WTC11 (cell line): ENCODE measurements at places on chromosomes 2 and 18. TPM values are rescaled to one million over a fixed set of nuclear protein-coding genes. Genes with fewer than 3 reads are reported as not detected.
A peak's percentile ranks its signal among the peaks of the same experiment; 100 is the strongest.

DNA sequence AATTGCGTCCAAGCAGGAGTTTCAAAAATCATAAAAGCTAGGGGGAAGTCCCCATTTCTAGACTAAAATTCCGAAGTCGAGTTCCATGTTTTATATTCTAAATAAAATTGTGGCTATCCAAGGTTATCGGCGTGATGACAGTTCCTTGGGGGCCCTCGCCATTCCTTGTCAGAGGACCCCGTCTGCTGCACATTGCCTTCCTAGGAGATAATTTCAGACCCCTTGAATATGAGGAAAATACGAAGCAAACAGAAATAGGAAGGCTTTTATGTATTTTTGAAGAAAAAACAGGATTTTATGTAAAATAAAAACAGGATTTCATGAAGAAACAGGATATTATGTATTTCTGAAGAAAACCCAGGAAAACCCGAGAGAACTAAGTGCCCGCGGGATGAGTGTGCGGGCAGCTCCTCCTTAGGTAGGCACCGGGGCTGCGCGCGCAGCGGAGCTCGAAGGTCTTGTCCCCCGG, 465 bp upstream of the PLEKHA3 start:
- H3K4me3 ChIP-seq: peak overlapping the region; percentile 94
- no peaks in the 10 kb centered on the region for H3K36me3 ChIP-seq
- H3K4me1 ChIP-seq: peaks cover 28% of the 10 kb centered on the region
- H3K27me3 ChIP-seq: no peaks in the 10 kb centered on the region; the same call in 1 of the 2 replicates

DNA sequence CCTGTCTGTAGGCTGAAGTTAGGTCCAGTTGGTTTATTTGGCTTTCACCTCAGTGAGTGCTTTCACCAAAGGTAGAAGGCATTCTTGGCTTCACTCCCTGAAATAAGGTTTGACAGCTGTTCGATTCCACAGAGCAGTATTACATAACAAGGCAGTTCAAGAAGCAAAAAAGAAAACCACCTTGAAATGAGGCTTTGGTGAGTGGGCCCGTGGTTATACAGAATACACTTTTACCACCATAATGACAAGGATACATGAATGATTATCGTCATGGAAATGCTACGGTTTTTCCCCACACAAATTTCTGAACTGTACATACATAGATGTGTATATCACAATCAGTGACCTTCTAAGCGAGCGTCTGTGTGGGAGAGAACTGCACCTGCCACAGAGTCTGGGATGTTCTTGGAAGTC, 80.0 kb upstream of the CHRNA1 start:
- H3K4me1 ChIP-seq: peaks cover 63% of the 10 kb centered on the region
- DNase-seq: no peak
- H3K36me3 ChIP-seq: no peaks in the 10 kb centered on the region
- no peak overlapping the region for H3K4me3 ChIP-seq

- H3K27me3 ChIP-seq: no peaks in the 10 kb centered on the region; the same call in 1 of the 2 replicates
- peaks cover 27% of the 10 kb centered on the region for H3K4me1 ChIP-seq
- no peak overlapping the region; the same call in 1 of the 2 replicates for H3K27ac ChIP-seq
- no peak overlapping the region for H3K4me3 ChIP-seq
- H3K36me3 ChIP-seq: peaks cover 34% of the 10 kb centered on the region
These were observed 242.1 kb upstream of the RND3 start for GRCh38 chr2:150729495-150729955.

GRCh38 chr2:48207201-48207641, 300.9 kb upstream of the FBXO11 start:
- H3K4me3 ChIP-seq: peak overlapping the region; percentile 22
- no peaks in the 10 kb centered on the region for H3K27me3 ChIP-seq
- H3K27ac ChIP-seq: peak overlapping the region; percentile 77
- DNase-seq: no peak
- no peaks in the 10 kb centered on the region; the same call in 1 of the 2 replicates for H3K36me3 ChIP-seq

The IGFBP5 gene
- 5.3 to 12.5 TPM (median 6.4 TPM) in 3 replicates for total RNA-seq

The SLC23A3 gene
- total RNA-seq: 0.41 to 0.59 TPM (median 0.55 TPM) in 3 replicates
